Suprapubic skin (tissue), 4 donors: ENCODE measurements at places on chromosomes 5 and 9. TPM values are rescaled to one million over a fixed set of nuclear protein-coding genes. Genes with fewer than 3 reads are reported as not detected.

DNA sequence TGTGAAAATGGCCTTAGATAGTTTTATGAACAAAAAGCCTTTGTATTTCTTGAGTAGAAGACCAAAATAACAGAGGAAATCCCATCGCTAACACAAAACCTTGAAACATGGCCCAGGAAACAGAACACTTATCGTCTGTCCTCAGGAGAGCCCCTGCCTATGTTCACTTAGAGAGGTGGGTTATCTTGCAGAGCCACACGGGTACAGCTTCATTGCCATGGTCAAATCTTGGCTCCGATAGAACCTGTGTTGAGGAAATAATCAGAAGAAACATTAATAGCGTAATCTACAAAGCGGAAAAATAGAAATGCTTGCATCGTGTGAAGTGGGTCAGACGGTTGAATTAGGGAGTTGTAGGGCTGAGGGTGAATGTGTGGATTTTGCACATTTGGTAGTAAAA lies 216.1 kb downstream of the MAST4 start:
- no peak for DNase-seq

GRCh38 chr9:15735083-15735857 lies 182.4 kb downstream of the CCDC171 start:
- DNase-seq: no peak

- no peak for DNase-seq
Observed at GRCh38 chr9:3936520-3937235, 363.2 kb downstream of the GLIS3 start.

DNA sequence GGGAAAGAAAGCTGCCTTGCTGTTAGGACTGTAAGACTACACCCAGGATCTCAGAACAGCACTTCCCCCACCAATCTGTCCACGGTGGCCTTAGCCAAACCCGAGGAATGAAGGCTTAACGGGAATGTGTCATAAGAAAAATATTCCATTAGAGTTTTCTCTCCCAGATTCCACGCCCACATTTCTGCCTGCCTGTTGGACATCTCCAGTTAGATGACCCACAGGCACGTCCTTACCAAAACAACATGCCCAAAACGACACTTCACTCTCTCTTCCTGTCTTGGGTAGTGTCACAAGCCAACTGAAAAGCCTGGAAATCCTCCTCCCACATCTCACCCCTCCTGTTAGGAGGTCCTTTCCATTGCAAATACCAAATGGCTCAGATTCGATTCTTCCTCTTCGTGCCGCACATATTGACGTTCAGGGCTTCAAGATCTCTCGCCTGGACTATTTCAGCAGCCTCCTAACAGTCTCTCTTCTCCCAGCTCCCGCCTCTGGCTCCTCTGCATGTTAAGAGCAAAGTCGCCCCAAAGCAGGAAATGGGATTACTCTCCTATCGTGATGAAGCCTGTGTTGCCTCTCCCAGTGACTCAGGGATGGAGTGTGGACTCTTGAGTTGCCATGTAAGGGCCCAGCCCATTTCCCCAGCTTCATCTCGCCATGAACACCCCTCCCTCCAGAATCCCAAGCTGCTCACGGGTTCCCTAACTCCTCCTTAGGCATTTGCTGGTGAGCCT lies 159.3 kb downstream of the NR3C1 start:
- peak; percentile 83 for DNase-seq

OLFM1 gene
- 9.6 TPM for total RNA-seq

PHF24 gene
- total RNA-seq: 0.89 TPM
